ENCODE measurements at places on chromosomes 2 and 18. TPM values are rescaled to one million over a fixed set of nuclear protein-coding genes. Genes with fewer than 3 reads are reported as not detected.

DNA sequence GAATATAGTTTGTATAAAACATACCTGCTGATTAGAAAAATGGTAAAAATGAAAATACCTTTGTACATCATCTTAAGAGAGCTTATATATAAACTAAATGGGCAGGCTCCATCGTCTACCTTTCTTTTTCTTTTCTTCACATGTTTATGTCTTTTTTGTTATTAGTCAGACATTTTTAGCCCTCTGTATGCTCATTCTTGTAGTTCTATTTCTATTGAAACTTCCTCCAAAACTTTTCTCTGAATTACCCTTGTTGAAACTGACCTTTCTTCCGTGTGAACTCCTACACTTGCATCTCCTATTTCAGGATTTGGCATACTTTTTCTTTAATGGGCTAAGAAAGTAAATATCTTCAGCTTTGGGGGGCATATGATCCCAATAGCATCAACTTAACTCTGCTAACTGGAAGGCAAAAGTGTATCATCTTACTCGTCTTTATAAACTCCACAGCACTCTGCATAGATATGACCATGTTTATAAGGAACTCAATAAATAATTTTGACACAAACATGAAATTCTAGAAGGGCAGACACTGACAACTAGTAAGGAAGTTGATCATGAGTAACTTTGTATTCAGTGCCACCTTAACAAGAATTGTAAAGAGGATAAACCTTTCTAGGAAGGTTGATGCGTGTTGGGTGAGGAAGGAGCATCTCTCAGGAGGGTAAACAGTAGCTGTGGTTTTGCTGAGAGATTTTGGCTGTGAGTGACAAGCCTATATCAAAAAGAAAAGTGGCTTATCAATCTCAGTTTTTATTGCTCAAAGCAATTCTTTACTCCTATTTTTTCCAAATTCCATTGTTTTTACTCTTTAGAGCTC is 127.6 kb downstream of the PIK3C3 start:
- no peak for DNase-seq

GRCh38 chr2:72457801-72458516 is 310.3 kb upstream of the CYP26B1 start:
- DNase-seq, result peak; percentile 35

- DNase-seq, result no peak
Measured at GRCh38 chr2:58427572-58428095, 186.5 kb upstream of the FANCL start.

DNA sequence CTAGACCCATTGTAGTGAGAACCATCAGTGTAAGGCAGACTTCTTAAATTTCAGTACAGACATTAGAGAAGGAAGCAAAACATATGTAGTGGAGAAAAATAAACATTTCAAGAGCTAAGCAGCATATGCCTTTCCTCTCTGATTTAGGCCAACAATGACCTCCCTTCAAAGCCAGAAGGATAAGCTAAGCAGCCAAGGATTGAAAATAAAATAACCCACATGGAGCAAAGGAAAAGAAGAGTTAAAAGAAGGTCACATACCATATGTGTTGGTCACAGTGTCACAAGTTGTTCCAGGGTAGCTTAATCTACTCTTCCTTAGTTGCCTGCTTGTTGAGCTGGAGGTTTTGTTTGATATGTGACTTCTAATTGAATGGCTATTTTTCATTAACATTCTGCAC is 15.6 kb upstream of the LAMA1 start:
- no peak for DNase-seq

GRCh38 chr2:10413503-10413902 is 34.6 kb downstream of the ODC1 start:
- DNase-seq, result no peak

GRCh38 chr18:55121397-55122170 is 162.3 kb upstream of the CCDC68 start:
- no peak for DNase-seq

The KIAA2012 gene
- total RNA-seq, result not detected

The TGFA gene
- total RNA-seq, result 111 TPM
